ENCODE measurements at places on chromosomes 7 and 10.

DNA sequence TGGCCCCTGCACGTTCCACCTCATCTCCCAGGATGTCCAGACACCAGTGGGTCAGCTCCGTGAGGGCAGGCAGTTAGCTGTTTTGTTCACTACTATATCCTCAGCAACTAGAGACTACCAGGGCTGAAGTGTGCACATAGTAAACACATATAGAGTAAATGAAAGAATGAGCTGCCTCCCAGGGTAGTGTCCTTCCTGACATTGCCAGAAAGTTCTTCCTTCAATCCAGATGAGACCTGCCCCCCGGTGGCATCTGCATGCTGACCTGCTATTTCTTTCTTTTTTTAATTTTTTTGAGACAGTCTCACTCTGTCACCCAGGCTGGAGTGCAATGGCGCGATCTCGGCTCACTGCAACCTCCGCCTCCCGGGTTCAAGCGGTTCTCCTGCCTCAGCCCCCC, 14.0 kb upstream of the ARPC1A start:
- DNase-seq: no peak

DNA sequence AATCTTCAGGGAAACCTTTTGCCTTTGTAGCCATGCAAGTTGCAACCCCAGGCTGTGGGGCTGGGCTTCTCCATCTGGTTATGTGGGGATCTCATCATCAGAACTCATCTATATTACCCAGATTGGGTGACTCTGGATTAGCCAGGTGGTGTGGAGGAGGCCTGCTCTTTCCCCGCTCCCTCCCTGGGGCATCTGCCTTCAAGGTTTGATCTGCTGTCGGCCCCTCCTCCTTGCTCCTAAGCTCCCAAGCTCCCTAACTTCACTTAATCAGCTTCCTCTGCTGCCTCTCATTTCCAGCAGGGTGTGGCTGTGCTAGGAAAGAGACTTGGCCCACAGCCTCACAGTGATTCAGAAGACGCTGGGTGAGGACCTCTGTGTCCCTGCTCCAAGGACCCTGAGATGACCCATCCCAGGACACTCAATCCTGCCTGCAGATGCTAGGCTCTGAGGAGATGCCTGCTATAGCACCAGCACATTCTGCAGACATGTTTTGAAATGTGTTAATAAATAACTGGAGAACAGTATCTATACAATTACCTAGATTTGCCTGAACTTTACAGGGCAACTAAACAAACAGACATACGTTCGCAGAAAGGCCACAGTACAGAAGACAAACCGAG, 392.1 kb upstream of the PODXL start:
- DNase-seq: no peak

- DNase-seq: no peak
Observed at GRCh38 chr10:5481121-5481520, 18.2 kb downstream of the CALML5 start.

DNA sequence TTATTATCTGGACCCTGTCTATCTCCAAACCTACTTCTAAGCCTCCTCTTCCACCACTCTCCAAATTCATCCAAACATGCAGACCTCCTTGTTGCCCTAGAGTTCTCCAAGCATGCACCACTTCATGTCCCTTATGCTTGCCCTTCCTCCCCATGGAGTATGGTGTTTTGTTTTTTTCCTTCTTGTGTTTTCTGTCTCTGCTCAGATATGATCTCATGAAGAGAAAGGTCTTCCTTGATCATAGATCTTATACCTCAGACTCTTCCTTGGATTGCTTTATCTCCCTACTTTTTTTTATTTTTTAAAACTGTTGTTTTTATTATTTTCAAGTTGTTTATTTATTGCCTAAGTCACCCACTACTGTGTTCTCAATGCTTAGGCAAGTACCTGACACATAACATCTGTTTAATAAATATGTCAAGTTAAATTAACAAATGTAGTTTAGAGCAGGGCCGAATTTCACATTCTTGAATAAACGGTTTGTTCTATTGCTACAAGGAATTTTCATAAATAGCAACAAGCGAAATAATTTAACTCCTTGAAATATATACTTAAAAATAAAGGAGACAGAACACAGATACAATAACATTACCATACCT, 84.5 kb downstream of the HGF start:
- no peak for DNase-seq

- no peak for DNase-seq
Observed at GRCh38 chr7:41428381-41428780, 274.5 kb downstream of the INHBA start.

DNA sequence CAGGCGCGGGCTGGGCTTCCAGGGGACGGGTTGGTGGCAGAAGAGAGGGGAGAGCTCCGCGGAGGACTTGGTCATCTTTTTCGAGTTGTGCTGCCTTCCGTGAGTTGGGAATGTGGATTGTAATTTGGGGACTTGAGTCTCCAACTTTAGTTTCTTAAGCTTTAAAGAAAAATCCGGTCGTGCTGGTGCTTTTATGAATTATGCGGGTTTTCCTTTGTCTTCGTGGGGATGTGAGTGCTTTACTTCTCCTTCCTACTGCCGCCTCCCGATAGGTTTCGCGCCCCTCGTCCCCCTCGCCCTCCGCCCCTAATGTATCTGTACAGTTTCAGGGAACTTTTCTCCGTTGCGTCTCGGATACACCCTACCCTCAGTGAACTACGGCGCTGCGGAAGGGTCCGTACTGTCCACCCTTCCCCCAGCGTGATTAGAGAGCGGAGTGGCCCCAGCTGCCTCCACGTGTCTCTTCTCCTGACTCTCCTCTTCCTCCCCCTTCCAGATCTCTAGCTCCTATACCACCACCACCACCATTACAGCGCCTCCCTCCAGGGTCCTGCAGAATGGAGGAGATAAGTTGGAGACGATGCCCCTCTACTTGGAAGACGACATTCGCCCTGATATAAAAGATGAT, 649 bp downstream of the SCD start:
- no peak for DNase-seq

DNA sequence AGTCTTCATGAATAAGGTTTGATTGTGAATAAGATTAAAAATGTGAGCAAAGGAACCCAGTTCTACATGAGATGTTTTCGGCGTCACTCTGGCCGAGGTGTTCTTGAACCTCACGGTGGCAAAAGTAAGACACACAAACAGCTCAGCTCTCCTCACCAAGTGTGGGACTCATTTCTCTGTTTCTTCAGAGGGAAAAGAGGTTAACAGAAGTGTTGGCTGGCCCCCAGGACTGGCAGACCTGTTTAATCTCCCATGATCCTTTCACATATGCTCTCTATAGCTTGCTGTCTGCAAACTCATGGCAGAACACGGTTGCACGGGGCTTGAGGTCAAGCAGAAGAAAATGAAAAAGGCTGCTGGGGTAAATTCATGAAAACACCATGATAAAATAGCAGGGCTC, 394.4 kb downstream of the CALN1 start:
- DNase-seq: no peak

DNA sequence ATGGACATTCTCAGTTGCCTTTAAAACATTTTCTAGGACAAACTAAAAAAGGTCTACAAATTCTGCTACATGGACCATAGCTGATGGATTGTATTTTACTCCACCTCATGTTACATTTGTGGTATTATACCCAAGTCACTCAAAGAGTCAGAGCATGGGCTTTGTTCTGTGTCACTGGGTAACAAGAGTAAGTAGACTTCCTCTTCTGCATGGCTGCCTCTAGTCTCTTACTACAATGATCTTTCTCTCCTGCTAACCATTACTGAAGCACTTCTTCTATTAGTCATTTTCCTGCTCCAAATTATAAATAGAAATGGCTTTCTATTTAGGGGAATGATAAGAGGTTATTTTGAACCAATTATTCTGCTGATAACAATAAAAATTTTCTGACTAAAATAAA, 727.4 kb upstream of the NRP1 start:
- no peak for DNase-seq

GRCh38 chr10:14500172-14500765, 169.5 kb upstream of the FRMD4A start:
- DNase-seq: no peak

DNA sequence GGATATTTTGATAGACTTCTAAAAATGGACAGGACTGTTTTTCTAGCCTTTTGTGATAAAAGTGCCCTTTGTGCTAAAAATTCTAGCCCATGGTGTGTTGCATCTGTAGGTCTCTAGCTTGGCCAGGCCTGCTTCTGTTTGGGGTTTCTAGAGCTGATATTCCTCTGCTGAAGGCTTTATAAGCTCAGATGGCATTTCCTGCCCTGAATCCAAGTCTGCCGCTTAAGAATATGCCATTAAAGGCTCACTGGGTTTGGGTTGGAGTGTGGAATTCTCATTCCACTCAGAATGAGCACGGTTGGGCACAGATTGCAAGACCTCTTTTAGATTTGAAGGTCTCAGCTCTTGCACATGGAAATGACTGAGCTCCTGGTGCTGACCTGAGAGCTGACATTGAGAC, 49.4 kb upstream of the IGFBP3 start:
- no peak for DNase-seq

- no peak for DNase-seq
Observed at GRCh38 chr10:88707429-88708155, 1.5 kb downstream of the LIPK start.

- no peak for DNase-seq
Observed at GRCh38 chr10:576130-576465, 113.4 kb downstream of the DIP2C start.

GRCh38 chr10:1544209-1544673, 193.1 kb downstream of the ADARB2 start:
- no peak for DNase-seq

DNA sequence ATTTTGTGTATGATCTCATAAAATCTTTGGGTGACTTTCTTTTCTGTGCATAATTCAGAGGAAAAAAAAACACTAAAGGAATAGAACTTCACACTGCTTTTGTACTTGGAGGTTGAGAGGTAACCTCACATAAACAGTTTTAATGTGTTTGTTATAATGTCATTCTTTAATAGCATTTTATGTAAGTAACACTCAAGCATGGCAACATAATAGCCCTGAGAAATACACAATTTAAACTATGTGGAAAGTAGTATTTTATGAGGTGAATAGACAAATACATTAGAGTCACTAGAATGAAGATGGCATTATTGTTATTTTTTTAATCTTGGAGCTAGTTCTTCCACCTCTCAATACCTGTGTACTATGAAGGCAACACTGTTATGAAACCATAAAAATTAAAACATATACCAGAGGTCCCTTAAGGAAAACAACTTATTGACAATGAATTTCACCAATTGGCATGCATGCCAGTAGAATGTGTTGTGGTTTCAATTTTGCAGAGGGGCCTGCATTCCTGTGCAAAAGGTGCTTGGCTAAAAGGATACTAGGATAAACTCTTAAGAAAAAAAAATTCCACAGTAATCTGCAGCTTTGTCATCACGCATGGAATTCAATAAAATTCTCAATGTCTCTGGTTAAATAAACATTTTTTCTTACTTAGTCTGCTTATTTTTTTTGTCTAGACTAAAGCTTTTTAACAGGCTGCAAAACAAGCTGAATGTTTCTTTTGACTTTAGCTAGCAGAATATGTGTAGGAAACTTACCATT, 102.5 kb downstream of the CD36 start:
- DNase-seq: no peak

GRCh38 chr10:72370201-72370722, 15.5 kb upstream of the DNAJB12 start:
- DNase-seq: no peak

DNA sequence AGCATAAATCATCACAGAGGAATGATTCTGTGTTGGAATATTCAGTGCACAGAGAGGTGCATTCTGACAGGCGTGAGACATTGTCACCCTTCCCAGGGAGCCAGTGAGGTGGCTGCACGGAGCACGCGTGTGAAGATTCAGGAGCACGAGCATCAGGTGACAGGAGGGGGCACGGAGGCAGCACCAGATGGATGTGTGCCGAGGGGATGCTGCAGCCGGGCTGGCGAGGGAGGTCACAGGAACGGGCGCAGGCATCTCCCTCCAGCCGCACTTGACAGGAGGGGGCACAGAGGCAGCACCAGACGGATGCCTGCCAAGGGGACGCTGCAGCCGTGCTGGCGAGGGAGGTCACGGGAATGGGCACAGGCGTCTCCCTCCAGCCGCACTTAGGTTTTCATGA, 66.5 kb downstream of the DIP2C start:
- DNase-seq: no peak

- no peak for DNase-seq
Observed at GRCh38 chr7:33996899-33997298, 91.6 kb downstream of the BMPER start.

DNA sequence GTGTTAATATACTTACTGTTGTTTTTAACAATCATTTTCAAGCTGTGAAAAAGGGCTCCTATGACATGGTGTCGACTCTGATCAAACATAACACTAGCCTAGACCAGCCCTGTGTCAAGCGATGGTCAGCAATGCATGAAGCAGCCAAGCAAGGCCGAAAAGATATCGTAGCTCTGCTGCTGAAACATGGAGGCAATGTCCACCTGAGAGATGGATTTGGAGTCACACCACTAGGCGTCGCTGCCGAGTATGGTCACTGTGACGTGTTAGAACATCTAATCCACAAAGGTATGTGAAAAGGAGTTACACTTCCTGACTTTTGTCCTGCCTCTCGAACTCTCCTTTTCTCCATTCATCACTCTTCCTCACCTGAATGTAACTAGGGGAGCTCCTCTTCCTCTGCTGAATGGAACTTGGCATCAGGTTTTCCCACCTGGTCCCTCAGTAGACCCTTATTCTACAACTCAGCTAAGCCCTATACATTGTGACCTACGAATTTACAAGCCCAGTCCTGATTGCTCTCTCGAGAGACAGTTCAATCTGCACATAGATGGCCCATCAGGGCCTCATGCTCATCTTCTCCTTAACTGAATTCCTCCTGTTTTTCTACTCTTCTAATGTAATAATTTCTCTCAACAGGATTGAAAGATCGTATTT, 23.0 kb downstream of the ASB15 start:
- peak; percentile 80 for DNase-seq

DNA sequence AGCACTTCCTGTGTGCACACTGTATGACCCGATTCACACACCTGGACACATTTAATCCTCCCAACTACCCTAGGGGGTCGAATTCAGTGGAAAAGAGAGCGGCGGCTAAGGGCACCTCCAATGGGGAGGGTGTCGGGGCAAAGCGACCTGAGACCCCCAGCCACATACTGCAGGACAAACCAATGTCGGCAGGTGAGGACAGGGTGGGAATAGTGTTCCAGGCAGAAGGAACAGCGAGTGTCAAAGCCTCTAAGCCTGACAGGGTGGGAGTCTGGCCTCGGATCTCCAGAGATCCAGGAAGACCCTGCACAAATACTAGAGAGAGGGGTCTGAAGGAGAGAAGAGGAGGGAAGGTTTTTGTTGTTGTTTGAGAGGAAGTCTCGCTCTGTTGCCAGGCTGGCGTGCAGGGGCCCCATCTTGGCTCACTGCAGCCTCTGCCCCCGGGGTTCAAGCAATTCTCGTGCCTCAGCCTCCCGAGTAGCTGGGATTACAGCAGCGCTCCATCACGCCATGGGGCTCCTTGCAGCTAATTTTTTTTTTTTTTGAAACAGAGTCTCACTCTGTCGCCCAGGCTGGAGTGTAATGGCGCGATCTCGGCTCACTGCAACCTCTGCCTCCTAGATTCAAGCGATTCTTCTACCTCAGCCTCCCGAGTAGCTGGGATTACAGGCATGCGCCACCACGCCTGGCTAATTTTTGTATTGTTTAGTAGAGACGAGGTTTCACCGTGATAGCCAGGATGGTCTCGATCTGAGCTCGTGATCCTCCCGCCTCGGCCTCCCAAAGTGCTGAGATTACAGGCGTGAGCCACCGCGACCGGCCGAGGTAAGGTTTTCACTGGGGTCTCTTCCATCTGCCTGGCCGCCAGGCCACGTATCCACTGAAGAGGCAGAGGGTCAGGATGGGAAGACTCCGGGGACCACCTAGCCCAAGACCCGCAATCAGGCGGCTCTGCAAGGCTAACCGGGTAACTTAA, 1.2 kb upstream of the ARPC1B start:
- DNase-seq: no peak

All from activated CD4-positive, alpha-beta memory T cell treated with anti-CD3 and anti-CD28 coated beads for 36 hours (primary cell).